Stimulated activated CD4-positive, alpha-beta T cell treated with anti-CD3 and anti-CD28 coated beads, Interleukin-2, amount 100 ng/mL, for 24 hours (primary cell): ENCODE measurements at places on chromosomes 12 and 14.

DNA sequence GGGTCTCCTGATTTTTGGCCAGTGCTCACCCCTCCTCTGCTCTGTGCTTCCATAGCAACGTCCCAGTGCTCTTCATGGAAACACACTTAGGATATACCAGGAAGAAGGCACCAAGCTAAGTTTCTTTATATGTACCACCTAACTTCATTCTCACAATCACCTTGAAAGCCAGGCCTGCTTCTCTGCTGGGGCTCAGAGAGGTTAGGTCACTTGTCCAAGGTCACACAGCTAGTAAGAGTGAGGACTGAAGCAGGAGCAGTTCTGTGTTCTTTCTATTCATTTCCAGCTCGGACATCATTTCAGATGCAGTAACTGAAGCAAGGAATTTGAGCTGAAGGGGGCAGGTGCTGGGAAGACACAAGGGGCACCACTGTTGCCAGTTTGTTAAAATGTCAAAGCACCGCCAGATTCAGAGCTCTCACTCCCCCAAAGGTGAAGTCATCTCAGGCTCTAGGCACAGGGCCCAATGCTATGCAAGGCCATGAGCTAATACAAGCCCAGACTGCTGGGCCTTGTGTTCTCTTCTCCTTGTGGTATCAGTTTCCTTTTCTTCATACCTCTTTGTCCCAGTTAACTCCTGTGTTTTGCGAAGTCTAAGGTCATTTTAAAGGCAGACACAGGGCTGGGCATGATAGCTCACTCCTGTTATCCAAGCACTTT lies 19.7 kb upstream of the YY1 start:
- no peak for DNase-seq

DNA sequence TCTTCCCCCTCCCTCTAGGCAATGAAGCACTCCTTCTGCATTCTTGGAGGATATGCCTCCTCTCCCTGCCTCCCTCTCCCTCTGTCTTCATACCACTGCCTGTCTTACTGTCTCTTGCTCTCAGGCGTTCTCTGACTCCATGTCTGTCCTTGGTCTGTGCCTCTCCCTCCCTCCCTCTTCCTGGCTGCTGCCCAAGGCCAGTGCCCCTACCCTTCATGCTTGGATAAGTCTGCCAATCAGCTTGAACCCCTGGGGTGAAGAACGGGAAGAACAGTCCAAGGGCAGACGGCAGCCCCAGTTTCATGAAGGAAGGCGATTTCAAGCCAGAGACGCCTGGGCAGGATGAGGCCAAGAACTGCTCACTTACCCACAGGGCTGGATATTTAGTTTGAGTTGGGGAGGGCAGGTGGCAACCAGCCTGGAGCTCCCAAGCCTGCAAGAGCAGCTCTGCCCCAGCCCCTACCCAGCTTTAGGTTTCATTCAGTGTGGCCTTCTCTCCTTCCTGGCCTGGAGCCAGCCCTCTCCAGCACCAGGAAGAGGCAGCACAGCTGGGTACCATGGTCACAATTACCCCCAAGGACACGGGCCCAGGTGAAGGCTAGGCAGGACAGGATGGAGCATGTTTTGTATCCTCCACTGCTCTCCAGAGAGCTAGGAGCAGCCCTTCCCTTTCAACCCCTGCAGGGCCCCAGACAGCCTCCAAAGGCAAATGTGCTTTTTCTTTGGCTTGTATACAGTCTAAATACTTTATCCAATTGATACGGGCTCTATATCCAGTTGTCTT lies 35.8 kb upstream of the LTBP2 start:
- DNase-seq, result no peak

DNA sequence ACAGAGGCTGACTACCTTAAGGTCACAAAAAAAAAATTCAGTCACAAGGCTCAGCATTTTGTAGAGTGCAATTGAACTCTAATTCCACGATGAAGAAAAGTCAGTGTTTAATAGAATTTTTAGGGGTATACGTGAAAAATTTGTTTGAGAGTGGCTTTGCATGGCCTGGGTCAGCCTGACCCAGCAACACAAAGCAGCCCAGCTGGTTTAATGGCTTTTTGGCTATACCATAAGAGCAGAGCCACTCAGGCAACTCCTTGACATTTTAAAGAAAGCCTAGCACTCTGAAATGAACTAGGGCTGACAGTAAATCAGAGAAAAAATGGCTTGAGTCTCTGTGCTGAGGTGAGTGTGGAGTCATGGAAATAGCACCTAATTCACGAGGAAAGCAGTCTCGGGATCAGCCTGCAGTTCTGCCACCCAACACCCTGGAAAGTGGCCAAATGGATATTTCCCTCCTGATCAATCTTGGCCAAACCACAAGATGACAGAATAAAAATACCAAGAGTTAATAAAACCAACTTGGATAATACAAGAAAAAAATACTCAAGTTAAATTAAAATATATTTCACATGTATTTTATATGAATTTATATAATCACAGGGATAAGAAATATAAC lies 59.5 kb downstream of the GALNT4 start:
- no peak for DNase-seq

DNA sequence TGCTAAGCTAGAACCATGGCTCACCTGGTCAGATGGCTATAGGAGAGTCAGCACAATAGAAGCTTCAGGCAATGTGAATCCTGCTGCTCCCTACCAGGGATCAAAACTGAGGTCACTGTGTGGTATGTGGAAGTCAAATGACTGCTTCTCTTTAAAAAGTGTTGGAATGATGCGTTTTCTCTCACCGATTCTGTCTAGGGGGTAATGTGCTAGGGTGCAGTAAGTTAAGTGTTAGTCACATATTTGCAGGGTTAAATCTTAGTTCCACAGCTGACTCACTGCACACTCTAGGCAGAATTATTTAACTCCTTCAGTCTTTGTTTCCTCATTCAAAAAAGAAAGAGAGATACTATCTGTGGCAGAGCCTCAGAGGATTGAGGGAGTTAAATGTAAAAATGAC lies 696.6 kb downstream of the DIO2 start:
- DNase-seq, result no peak

DNA sequence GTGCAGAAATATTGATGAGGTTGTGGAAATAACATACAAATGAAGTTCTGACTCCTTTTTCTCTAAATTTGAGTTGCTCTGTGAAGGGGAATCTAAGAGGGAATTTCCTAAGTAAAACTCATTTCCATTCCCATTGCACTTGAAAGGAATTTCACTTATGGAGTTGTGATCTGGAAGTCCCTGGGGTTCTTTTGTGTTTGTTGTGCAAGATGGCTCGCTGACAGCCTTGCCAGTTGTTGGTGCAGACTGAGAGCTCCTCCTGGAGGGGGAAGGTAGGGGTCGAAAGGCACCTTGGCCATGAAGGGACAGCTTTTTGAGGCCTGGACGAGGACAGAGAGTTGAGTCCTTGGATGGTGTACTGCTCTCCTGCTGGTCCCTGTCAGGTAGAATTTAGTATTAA lies 72.0 kb downstream of the C12orf56 start:
- DNase-seq, result no peak

DNA sequence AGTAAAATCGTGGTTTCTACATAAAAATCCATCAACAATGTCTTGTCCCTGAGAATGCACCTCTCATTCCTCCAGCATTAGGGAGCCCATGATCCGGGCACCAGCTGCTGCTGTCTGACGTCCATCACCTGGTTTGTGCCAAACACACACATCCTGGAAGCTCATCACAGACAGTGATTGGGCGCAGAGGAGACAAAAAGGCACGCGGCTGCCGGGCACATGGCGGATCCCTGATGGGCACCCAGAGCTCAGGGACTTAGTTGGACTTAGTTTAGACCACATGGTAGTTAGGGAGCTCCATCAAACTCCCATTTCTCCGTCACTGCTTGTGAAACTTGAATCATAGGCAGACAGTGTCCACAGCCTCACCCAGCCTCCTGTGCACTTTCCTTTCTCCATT lies 1059.3 kb downstream of the TMEM121 start:
- DNase-seq, result no peak

DNA sequence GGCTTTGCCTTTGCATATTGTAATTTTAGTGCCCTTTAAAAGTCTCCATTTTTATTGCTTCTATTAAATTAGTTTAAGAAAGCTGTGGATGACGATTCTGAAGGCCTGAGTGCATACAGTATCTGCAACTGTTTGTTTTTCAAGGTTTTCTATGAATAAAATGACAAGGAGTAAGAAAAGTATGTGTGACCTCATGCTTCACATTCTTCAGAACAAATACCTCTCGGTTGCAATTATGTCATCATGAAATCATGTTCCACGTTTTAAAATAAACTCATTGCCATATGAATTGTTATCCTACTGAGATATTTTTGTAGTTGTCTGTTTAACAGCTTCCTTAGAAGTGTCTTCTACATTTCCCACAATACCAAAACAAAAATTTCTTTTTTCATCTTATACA lies 374.6 kb downstream of the MDGA2 start:
- DNase-seq, result no peak

DNA sequence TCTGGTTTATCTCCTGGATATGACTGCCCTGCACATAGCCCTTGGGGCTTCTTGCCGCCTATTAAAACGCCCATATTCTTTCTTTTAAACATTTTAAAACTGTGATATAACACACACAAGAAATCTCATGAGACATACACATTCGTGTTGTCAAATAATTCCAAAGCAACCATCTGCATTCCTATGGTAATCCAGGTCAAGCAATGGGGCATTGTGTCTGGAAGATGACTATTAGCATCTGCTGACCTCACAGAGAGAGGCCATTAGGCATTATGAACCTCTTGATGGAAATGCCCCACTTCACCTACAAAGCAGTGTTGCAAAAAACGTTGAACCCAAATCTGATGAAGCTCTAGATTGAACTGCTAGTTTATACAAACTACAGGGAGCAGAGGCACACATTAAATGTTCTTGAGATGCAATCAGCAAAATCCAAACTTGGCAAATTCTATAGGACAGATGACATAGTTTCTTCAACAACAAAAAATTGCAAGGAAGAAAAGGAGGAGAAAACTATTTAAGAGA lies 513.8 kb upstream of the CCDC196 start:
- no peak for DNase-seq

DNA sequence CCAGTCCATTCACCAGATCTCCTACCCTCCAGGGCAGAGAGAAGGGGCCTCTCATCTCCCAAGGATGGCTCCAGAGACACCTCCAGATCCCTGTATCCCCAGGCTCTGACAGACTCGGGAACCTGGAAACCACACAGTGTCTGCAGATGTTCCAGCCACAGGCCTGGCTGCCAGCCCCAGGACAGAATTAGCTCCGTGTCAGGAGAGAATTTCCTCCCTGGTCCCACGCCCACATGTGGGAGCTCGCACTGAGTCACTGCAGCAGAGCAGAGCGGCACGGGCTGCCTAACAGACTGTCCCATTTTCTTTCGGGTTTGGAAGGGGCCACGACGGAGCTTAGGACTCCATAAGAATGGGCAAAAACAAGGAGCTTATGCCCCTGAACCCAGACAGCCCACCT lies 33.6 kb downstream of the CMKLR1 start:
- DNase-seq, result peak; percentile 16
